Breast epithelium (tissue), 4 donors: ENCODE measurements at places on chromosomes 12 and 14. TPM values are rescaled to one million over a fixed set of nuclear protein-coding genes. Genes with fewer than 3 reads are reported as not detected.

DNA sequence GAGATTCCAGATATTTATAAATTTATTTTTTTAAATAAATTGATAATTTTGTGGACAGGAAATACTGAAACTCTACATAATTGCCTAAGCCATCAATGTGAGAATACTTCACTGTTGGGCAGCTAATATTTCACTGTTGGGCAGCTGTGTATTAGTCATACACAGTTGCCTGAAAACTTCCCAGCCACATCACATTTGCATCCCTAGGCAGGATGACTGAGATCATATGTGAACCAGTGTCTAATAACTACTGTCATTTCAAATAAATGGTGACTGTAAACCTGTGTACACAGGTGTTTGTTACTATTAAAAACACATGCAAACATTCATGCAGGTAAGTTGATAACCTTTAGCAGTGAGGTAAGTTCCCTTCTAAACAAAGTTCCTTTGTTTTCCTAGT is 43.9 kb downstream of the TMTC3 start:
- H3K36me3 ChIP-seq, result no peaks in the 10 kb centered on the region
- no peaks in the 10 kb centered on the region for H3K27me3 ChIP-seq
- no peaks in the 10 kb centered on the region for H3K4me1 ChIP-seq
- DNase-seq, result no peak
- H3K27ac ChIP-seq, result no peak overlapping the region
- no peak overlapping the region for H3K4me3 ChIP-seq

- H3K4me1 ChIP-seq, result no peaks in the 10 kb centered on the region
- no peaks in the 10 kb centered on the region for H3K36me3 ChIP-seq
- no peak for DNase-seq
- H3K27me3 ChIP-seq, result no peaks in the 10 kb centered on the region
- no peak overlapping the region for H3K27ac ChIP-seq
- no peak overlapping the region for H3K4me3 ChIP-seq
Observed at GRCh38 chr12:33304176-33304575, 135.4 kb downstream of the SYT10 start.

- H3K36me3 ChIP-seq, result no peaks in the 10 kb centered on the region
- H3K4me1 ChIP-seq, result no peaks in the 10 kb centered on the region
- H3K27ac ChIP-seq, result no peak overlapping the region
- no peaks in the 10 kb centered on the region for H3K27me3 ChIP-seq
- H3K4me3 ChIP-seq, result no peak overlapping the region
- DNase-seq, result peak; percentile 55
Observed at GRCh38 chr12:104381731-104382480, 74.8 kb upstream of the CHST11 start.

- DNase-seq, result no peak
- no peaks in the 10 kb centered on the region for H3K4me1 ChIP-seq
Observed at GRCh38 chr14:102909462-102909861, 13.0 kb upstream of the AMN start.

DNA sequence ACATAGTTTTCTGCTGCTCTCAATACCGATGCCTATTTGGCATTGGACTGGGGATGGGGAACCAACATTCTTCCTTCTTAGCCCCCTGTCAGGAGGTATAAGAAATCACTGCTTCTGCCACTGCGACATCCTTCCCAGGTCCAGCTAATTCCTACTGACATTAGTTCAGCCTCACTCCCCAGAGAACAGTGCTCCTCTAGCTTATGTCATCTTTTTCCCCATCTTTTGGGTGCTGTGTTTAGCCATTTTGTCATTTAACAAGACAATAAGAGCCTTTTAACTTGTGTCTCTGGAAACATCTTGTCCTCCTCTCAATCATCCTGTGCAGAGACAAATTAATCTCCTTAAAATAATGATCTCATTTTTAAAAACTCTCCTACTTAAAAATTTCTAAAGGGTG is 167.0 kb upstream of the PLXNC1 start:
- H3K36me3 ChIP-seq, result no peaks in the 10 kb centered on the region
- no peaks in the 10 kb centered on the region for H3K4me1 ChIP-seq
- no peak overlapping the region for H3K4me3 ChIP-seq

RAD9B gene
- total RNA-seq, result 0.48 TPM

DNA sequence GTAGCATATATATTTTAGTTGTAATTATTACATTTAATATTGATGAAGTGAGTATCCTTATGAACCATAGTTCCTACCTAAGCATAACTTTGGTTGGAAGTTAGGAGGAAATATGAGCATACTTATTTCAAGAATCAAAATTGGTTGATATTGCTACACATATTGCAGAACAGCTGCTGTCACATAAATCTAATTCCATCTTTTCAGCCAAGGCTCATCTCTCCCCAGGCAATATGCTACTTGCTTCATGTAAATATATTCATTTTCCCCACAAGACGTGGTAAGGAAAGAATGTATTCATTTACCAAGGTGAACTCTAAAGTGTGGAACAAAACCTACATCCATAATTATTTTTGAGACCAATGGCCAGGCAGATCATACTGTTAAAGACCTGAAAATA is 62.5 kb upstream of the HIF1A start:
- H3K27me3 ChIP-seq, result no peaks in the 10 kb centered on the region
- no peak overlapping the region for H3K27ac ChIP-seq
- H3K36me3 ChIP-seq, result no peaks in the 10 kb centered on the region
- no peak overlapping the region for H3K4me3 ChIP-seq
- H3K4me1 ChIP-seq, result no peaks in the 10 kb centered on the region
- DNase-seq, result no peak

USP5 gene
- total RNA-seq, result 52.8 TPM

DNA sequence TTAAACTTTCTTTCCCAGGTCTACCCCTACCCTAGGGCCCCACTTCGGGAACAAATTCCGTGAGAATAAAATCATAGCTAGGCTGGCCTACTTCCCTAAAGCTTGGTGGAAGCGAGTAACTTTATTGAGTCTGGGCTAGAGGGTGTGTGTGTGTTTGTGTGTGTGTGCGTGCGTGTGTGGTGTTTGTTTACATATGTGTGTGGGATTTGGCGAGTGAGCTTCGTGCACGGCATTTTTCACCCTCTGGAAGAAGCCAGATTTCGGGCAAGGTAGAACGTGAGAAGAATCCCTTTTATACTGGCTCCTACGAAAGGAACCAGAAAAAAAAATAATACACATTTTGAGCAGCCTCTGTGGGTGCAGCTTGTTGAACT is 7.5 kb upstream of the LHX5 start:
- H3K36me3 ChIP-seq, result no peaks in the 10 kb centered on the region
- no peak for DNase-seq

TBX5 gene
- 6.2 TPM for total RNA-seq

TRPV4 gene
- total RNA-seq, result 2.0 TPM

- DNase-seq, result no peak
- H3K36me3 ChIP-seq, result no peaks in the 10 kb centered on the region
- H3K27me3 ChIP-seq, result no peaks in the 10 kb centered on the region
- no peaks in the 10 kb centered on the region for H3K4me1 ChIP-seq
- no peak overlapping the region for H3K4me3 ChIP-seq
Observed at GRCh38 chr12:126772171-126772864, 1494.7 kb upstream of the TMEM132C start.

AKAP6 gene
- 4.6 TPM for total RNA-seq

DNA sequence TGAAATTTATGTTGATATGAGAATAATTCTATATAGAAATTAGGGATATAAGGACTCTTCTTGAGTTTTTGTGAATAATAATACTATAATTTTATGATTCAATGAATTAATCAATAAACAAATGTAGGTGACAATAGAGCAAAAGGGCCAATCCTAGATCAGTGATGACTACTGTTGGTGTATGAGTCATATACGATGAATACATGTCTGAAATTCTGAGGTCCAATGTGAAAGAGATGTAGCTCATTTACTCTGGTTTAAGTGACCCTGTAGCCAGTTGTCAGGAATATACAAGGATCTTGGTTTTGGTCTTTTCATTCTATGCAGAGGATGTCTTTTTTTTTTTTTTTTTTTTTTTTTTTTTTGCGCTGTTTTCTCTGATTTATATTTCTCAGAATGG is 72.1 kb upstream of the RTL1 start:
- H3K4me1 ChIP-seq, result no peaks in the 10 kb centered on the region
- H3K27ac ChIP-seq, result no peak overlapping the region
- H3K4me3 ChIP-seq, result no peak overlapping the region
- no peaks in the 10 kb centered on the region for H3K27me3 ChIP-seq

HCAR1 gene
- total RNA-seq, result 34.0 TPM

- no peaks in the 10 kb centered on the region for H3K36me3 ChIP-seq
- H3K27ac ChIP-seq, result no peak overlapping the region
Observed at GRCh38 chr12:69074556-69075349, 141.8 kb upstream of the CPM start.

KCNC2 gene
- total RNA-seq, result 1.3 TPM

EIF2S3B gene
- total RNA-seq, result 0.48 TPM

GRCh38 chr12:66694666-66695613 is 16.1 kb upstream of the GRIP1 start:
- H3K27me3 ChIP-seq, result no peaks in the 10 kb centered on the region
- H3K4me1 ChIP-seq, result no peaks in the 10 kb centered on the region
- H3K4me3 ChIP-seq, result no peak overlapping the region

KLRD1 gene
- 2.5 TPM for total RNA-seq

- H3K27me3 ChIP-seq, result no peaks in the 10 kb centered on the region
- no peaks in the 10 kb centered on the region for H3K36me3 ChIP-seq
- no peak overlapping the region for H3K4me3 ChIP-seq
- no peaks in the 10 kb centered on the region for H3K4me1 ChIP-seq
- no peak for DNase-seq
Observed at GRCh38 chr14:106308839-106309389, 782.5 kb downstream of the TMEM121 start.

DNA sequence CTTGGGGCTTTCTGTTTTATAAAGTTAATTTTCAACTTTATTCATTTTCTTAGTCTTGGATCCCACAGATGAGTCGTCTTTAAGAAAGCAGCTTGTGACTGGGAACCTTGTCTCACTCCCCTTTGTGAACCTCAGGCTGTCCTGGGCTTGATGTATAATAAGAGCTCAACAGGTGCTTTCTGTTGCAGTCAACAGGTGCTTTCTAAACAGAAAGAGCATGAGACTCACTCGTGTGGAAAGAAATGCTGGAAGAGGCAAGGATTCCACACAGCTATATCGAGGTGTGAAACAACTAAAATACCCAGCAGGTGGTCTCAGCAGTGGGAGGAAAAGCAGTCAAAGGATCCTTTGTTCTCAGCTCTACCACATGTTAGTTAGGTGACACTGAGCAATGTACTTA is 398.9 kb downstream of the EGLN3 start:
- no peak for DNase-seq
- no peaks in the 10 kb centered on the region for H3K27me3 ChIP-seq
- H3K36me3 ChIP-seq, result no peaks in the 10 kb centered on the region
- H3K4me3 ChIP-seq, result no peak overlapping the region
- no peaks in the 10 kb centered on the region for H3K4me1 ChIP-seq

DNA sequence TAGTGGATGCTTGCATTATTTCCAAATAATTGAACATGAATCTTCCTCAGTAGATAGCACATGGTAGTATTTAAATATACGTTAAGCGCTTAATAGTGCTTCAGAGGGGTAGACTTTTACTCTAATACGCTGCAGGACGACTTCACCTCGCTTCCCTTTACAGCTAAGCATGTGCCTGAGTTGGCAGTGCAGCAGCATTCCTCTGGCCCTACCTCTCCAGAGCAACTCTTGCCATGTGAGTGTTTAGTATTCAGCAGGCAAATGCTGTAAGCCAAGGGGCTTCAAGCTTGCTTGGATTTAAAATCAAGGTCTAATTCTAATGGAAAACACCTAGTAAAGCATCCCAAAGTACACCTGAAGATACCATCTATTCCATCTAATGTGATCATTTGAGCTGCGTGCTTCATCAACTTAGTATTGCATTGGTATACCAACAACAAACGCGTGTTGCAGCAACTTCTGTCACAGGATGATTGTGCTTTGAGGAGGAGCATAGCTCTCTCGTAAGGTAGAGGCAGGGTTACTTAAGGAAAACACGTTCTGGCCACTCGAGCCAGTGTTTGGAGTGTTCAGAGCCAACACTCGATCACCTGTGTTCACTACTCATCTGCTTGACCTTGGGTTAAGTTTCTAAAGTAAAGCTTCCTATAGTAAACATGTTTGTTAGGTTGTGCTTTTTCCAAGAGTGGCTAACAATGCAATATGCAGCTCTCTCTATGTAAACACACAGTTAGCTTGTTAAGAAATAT is 60.6 kb downstream of the PIWIL1 start:
- H3K27me3 ChIP-seq, result peaks cover 4% of the 10 kb centered on the region
- H3K27ac ChIP-seq, result no peak overlapping the region
- no peaks in the 10 kb centered on the region for H3K4me1 ChIP-seq
- DNase-seq, result no peak

RAN gene
- total RNA-seq, result 157 TPM

GYS2 gene
- not detected for total RNA-seq

- peak overlapping the region; percentile 98 for H3K27ac ChIP-seq
- H3K27me3 ChIP-seq, result no peaks in the 10 kb centered on the region
- H3K4me3 ChIP-seq, result no peak overlapping the region
- peaks cover 47% of the 10 kb centered on the region for H3K4me1 ChIP-seq
- no peaks in the 10 kb centered on the region for H3K36me3 ChIP-seq
Observed at GRCh38 chr12:47825173-47825639, 5.5 kb upstream of the HDAC7 start.

A2M gene
- 281 TPM for total RNA-seq

GRCh38 chr12:95626854-95627253 is 75.6 kb upstream of the USP44 start:
- H3K4me1 ChIP-seq, result no peaks in the 10 kb centered on the region
- DNase-seq, result no peak
- H3K27me3 ChIP-seq, result no peaks in the 10 kb centered on the region
- no peak overlapping the region for H3K4me3 ChIP-seq
- no peaks in the 10 kb centered on the region for H3K36me3 ChIP-seq

CNOT2 gene
- 191 TPM for total RNA-seq

SSPN gene
- 22.1 TPM for total RNA-seq

DIO2 gene
- total RNA-seq, result 2.6 TPM

CLEC4D gene
- 0.33 TPM for total RNA-seq

DNA sequence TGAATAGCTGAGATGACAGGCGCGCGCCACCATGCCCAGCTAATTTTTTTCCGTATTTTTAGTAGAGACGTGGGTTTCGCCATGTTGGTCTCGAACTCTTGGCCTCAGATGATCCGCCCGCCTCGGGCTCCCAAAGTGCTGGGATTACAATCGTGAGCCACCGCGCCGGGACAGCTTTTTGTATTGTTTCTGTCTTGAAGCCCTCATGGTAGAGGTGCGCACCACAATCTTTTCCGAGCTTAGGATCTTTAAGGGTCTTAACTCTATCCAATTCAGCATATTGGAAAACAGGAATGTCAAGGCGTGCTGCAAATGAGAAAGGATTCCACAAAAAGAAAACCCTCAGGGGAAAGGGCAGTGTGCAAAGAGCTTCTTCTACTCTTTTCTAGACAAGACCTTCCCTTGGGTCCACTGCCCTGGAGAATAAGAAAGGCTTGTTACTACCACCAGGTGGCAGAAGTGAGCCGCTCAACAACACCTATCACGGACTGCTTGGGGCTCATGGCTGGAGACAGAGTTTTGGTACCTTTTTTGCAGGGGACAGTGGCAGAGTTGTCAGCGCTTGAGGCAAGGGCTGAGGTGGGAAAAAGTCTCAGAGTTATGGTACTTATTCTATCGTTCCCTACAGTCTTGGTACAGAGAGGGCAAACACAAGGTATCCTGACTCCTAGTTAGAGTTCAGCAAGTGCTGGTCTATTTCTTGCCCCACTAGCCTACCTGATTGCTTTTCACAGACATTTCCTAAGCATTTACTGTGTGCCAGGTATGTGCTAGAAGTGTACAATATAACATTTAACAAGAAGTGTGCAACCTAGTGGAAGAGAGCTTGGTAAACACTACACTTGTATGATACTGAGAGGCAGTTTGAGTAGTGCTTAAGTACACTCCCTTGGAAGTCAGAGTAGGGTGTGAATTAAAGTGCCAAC is 16.4 kb upstream of the SP7 start:
- peak; percentile 81 for DNase-seq
- H3K4me3 ChIP-seq, result no peak overlapping the region
- no peaks in the 10 kb centered on the region for H3K4me1 ChIP-seq
- H3K27ac ChIP-seq, result no peak overlapping the region

- H3K36me3 ChIP-seq, result no peaks in the 10 kb centered on the region
- no peak overlapping the region for H3K27ac ChIP-seq
- no peak for DNase-seq
Observed at GRCh38 chr12:65938807-65939206, 114.5 kb downstream of the HMGA2 start.
